ENCODE measurements at places on chromosomes 11 and 22.

DNA sequence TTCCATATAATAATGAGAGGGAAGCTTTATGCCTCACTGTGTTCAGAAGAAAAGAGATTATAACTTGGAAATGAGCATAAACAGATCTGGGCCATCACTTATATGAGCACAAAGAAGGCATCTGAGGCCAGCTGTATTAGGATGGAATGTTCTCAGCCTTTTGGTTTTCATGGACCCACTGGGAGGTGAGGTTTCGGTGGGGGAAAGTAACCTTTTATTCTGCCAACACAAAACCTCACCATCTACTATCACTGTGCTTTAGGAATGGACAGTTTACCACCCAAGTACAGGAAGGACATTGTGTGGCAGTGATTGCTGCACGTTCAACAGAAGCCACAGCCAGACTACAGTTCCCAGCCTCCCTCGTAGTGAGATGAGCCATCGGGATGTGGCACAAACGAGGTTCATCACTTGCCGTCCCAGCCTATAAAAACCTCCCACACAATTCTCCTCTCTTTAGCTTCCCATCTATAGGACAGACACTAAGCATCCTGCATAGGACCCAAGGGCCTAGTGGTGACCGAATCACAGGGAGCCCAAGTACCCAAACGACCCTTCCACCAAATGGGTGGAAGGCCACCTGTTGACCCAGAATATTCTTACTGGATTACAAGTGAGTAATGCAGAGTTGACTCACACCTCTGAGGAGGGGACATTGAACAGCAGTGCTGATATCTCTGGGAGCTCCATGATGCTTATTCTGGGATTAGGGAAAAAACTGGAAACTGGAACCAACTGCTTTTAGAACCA, 121.5 kb upstream of the RAG2 start:
- no peak for DNase-seq

GRCh38 chr22:31085493-31085824, 4.3 kb downstream of the SMTN start:
- DNase-seq = no peak

DNA sequence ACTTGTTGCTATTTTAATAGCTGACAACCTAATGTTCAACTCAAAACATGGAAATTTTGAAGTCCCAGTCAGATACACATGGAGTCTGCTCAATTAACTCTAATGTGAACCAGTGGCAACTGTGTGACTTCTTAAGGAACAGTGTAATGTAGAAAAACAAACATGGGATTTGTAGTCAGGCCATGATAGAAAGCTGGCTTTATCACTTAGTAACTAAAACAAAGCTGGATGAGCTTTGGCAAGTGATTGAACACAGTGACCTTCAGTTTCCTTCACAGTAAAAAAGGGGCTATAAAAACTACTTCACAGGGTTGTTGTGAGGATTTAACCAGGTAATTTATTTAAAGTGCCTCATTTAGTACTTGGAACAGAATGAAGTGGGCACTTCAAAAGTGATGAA, 62.6 kb downstream of the PRCP start:
- no peak for DNase-seq

GRCh38 chr11:2265854-2266585, 4.4 kb downstream of the ASCL2 start:
- no peak for DNase-seq

GRCh38 chr22:27772984-27773498, 28.5 kb downstream of the MN1 start:
- no peak for DNase-seq

- DNase-seq = no peak
Observed at GRCh38 chr11:114216796-114217180, 79.4 kb upstream of the NNMT start.

GRCh38 chr11:16909359-16910035, 104.7 kb downstream of the PLEKHA7 start:
- no peak for DNase-seq

DNA sequence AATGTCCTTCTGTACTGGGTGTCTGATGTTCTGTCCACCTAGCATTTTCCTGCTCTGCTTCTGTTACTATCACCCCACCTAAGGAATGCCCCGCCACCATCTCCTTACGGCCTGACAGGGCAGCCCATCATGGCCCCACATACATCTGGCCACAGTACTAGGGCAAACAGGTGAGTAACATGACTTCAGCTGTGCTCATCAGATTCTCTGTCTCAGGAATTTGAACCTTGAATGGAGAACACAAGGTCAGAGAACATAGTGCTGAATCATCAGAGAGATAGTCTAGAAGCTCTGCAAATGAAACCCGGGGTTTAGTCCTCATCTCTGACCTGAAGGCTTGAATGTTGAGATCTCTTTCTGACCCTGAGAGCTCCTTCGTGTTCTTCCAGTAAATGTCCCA, 32.4 kb downstream of the ZC3H12C start:
- no peak for DNase-seq

DNA sequence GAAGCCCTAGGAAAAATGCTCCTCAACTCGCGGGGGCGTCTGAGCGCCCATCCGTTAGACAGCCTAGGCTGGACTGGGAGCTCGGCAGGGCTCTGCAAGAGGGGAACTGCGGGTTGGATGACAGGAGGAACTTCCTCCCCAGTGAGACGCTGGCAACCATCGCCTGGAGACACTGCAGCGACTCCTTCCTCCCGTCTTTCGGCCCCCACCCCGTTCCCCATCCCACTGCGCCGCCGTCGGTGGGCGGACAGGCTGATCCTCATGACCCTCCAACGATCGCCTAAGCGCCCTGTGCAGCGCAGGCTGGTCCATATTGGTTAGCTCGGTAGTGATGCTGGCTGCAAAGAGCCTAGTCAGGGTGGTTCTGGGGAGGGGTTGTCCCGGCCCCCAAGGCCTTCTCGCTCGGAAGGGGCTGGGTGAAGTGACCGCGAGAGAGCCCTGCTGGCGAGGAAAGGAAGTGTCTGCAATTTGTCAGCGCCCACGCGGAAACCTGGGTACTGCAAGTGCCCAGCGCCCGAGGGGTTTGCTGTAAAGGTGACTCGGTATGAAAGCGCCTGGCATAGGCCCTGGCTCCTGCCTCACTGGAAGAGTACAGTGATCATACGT, 638 bp downstream of the NRGN start:
- DNase-seq = no peak

DNA sequence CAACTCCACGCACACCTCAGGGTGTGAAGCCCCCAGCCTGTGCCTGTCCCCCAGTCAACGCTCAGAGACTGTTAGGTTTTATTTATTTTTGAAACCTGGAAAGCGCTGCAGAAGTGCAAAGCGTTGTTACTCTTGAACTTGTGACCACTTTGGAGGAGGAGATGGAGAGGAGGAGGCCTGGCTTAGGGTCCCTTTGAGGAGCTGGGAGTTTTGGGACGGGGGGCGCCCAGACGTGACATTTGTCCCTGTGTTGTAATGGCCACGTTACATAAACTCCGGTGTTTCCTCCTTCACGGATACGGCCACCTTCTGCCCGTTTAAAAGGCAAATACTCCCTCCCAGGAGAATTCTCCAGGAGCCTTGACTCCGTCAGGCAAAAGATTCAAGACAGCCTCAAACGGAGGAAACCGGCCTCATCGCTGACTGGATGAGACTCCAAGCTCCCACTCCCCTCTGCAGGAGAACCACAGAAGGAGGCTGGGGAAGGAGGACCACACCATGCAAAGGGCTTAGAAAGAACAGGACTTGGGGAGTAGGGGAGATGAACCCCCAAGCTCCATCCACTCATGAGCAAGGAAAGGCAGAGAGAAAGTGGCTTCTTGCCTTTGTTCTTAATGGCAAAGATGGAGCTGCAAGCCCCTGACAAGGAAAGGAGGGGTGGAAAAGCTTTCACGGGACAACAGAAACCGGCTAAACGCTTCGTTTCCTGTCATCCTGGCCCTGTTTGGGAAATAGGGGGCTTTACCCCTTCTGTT, 630 bp downstream of the PIK3IP1 start:
- no peak for DNase-seq

DNA sequence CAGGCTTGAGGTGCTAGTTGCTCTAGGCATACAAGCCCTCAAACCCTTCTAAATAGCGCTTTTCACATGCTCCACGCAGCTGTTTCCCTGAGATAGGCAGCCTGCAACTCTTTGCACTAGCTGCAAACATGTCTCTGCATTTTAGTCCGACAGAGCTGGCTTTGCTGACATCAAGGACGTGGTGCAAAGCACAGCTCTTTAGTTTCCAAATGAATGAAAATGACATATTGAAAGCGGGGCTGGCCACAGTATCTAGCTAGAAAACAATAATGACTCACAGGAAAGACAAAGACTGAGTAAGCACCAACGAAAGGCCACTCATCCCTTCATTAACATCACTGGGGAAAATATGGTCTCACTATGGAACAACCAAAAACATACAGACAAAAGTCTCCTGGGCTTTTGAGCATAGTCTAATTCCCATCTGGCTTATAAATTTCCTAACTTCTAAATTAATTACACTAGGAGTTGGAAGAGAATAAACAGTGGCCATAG, 15.3 kb upstream of the ZC3H12C start:
- DNase-seq = no peak

- DNase-seq = no peak
Observed at GRCh38 chr11:44860346-44860745, 90.3 kb downstream of the TP53I11 start.

GRCh38 chr11:64285885-64286800, 495 bp downstream of the GPR137 start:
- DNase-seq = no peak

- no peak for DNase-seq
Observed at GRCh38 chr11:32152821-32153220, 61.9 kb downstream of the RCN1 start.

GRCh38 chr11:81829976-81830375, 903.7 kb downstream of the FAM181B start:
- no peak for DNase-seq

DNA sequence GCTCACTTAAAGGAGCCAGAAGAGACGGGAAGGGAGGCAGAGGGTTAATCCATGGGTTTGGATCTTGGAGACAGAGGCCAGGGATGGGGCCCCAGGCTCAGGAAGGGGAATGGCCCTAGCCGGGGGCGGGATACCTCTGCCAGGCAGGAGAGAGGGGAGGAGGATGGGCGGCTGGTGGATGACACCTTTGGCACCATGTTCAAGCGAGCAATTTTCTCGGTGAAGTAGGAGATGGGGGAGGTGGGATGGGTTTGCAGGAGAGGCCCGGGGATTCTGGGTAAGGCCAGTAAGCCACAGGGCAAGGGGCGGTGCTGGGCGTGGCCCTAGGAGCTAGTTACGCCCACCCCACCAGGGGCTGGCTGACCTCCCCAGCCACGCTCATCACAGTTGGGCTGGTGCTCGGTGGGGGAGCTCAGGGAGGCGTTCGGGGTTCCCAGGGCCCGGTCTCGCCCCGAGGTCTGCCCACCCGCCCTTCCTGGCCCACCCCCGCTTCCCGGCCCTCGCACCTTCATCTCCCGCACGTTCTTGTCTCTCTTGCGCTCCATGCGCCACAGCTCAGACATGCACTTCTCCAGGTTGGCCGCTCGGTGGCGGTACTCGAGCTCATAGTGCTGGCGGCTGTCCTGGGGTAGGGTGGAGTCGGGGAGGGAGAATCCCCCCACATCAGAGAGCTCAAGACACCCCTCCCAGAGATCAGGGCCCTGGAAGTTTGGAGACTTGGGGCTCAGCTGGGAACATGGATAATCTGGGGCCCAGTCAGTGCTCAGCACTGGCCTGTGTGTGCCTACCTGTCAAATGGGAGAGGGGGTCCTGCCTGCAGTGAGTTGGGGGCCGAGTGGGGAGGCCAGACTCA, 12.7 kb downstream of the BAIAP2L2 start:
- no peak for DNase-seq

GRCh38 chr22:36701965-36702621, 1.5 kb downstream of the CACNG2 start:
- no peak for DNase-seq

DNA sequence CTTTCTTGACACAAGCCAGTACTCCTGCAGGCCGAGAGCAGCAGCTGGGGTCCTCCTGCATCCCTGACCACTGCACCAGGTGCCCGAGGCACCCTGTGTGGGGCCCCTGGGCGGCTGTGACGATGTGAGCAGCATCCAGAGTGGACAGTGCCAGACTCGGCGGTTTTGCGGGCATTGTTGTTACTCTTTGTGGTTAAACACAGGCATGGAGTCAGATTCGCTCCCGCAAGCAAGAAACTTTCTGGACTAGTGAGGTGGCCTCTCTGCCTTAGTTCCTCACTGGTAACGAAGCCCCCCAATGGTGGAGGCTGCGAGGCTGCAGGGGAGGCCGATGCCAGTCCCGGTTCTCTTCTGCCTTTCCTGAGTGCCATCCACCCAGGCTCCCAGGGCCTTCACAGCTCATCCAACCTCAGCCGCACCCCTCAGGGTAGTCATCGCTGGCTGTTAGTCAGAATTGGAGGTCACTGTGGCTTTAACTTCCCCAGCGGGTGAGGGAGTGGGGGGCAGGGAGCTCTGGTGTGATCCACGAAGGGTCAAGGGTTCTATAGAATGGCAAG, 3.7 kb upstream of the CLDN5 start:
- DNase-seq = no peak

DNA sequence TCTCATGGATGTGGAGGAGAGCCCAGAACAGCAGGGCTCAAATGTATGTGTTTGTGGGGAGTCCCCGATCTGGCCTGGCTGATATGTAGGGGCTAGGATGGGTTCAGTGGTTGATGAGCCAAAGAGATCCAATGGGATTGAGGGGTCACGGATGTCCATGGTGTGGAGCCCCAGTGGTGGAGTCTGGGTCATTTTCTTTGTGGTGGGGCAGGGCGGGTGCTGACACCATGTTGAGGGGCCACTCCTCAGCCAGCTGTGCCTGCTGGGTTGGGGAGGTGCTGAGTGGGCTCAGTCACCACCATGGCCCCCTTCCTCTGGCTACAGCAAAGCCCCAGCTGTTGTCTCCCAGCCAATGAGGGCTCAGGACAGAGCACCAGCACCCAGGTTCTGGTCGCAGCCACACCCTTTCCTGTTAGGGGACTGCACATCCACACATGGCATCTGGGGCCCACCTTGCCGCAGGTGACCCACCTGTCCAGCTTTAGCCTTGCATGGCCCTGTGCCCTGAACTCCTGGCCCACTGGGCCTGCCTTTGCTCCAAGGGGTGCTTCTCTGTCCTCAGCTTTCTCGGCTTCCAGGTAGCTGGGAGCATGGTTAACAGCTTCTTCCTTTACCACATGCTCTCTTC, 3.2 kb upstream of the GNAZ start:
- no peak for DNase-seq

DNA sequence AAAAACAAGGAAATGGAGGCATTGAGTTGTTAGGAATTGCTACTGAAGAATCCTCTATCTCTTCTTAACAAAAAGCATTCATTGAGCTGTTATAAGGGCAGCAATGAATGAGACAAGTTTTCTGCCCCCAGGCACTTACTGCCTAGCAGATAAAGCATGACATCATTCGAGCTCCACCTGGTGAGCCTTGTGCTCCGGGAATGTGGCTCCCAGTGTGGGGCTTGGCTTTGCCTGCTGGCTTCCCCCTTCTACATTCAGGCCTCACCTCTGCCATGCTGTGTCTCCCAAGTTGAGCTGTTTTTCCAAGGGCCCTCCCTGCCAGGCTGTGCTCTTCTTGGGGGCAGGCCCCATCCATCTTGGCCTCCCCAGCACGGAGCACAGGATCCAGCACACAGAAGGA, 56.9 kb upstream of the EIF3D start:
- DNase-seq = no peak

DNA sequence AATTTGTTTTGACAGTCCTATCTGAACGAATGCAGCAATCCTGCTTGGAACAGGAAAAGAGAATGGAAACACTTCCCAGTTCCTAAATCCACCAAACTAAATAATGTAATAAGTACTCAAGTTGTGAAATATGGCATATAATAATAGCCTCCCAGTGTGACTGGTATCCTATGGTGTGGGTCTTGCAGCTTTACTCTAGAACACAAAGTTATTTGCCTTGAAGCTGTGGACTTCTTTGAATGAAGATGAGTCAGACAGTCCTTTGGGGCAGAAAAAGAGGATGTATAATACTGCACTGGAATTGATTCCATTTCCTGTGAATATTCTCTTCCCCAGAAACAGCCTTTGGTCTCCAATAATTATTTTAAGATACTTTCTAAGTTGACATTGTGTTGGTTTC, 887.0 kb downstream of the KCNA4 start:
- no peak for DNase-seq
